ENCODE measurements at places on chromosomes 3 and 15.
A peak's percentile ranks its signal among the peaks of the same experiment; 100 is the strongest.

- DNase-seq = no peak
Observed at GRCh38 chr3:133246119-133246518, 153.7 kb upstream of the BFSP2 start.

DNA sequence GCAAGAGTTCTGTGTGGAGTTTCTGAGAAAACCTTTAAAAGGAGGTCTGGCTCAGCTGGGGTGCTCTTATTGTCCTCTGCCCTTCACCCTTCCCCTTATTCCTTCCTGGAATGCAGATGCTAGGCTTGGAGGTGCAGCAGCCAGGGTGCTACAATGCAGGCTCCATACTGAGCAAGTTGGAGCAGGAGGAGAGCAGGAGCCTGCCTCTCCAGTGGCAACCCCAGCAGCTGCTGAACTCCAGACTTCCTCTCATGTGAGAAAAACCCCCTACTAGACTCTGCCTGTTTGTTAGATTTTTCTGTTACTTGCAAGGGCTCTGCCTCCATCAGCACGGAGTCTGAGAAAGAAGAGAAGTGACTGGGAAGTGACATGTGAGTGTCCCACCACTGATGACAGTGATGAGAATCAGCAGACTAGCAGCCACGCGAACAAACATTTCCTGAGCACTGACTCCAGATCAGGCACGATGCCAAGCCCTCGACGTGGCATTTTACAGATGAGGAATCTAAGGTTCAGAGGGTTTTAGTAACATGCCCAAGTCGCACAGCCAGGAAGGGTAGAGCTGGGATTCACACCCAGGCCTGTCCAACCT is 16.1 kb upstream of the RARRES1 start:
- no peak for DNase-seq

GRCh38 chr3:20787005-20787404 is 601.0 kb upstream of the SGO1 start:
- no peak for DNase-seq

DNA sequence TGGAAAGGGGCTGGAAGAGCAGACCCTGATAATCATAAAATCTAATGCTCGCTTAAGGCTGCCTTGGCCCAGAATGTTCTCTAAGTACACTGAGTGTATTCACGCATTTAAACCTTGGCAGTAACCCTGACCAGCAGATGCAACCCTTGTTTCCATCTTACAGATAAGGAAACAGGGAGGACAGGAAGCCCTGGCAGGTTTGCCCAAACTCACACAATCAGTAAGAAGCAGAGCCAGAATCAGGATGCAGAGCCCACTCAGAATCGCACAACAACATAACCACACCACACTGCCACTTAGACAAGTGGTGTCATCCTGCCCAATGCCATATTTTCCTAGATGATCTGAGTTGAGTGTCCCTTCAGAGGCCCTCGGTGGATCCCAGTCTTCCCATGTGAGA is 214.5 kb upstream of the HES1 start:
- DNase-seq = no peak

DNA sequence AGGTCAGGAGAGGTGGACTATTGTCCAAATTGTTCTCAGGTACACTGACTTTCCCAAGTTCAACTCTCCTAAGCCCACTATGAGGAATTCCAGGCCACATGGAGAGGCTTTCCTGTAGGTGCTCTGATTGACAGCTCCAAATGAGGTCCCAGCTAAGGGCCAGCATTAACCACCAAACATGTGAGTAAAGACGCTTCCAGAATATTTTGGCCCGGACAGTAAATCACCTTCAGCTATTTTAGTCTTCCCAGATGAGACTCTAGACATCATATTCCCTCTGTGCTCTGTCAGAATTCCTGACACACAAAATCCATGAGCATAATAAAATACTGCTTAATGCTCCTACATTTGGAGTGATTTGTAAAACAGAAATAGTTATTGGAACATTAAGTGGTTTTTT is 135.5 kb downstream of the TGFBR2 start:
- no peak for DNase-seq

GRCh38 chr3:64578062-64578770 is 109.6 kb downstream of the ADAMTS9 start:
- no peak for DNase-seq

DNA sequence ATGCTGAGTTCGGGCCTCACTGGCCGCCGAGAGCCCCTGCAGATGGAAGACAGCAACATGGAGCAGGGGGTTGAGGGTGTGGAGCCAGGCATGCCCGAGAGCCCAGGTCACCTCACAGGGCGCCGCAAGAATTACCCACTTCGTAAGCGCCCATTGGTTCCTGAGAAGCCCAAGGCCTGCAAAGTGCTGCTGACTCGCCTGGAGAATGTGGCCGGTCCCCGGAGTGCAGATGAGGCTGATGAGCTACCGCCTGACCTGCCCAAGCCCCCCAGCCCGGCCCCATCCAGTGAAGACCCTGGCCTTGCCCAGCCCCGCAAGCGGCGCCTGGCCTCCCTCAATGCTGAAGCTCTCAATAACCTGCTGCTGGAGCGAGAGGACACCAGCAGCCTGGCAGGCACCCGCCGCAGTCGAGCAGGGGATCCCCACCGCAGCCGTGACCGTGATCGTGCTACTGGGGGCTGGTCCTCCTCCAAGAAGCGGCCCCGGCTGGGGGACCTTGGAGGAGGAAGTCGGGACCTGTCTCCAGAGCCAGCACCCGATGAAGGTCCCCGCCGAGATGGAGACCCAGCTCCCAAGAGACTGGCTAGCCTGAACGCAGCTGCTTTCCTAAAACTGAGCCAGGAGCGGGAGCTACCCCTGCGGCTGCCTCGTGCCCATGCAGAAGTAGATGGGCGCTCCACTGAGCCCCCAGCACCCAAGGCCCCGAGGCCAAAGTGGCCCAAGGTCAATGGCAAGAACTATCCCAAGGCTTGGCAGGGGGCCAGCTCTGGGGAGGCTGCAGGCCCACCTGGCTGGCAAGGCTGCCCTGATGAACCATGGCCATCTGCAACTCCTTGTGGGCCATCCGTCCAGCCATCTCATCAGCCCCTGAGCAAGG is 12.1 kb upstream of the CHST14 start:
- no peak for DNase-seq

- DNase-seq = no peak
Observed at GRCh38 chr3:105733356-105733755, 135.5 kb downstream of the CBLB start.

GRCh38 chr3:151580591-151580990 is 119.7 kb upstream of the IGSF10 start:
- no peak for DNase-seq

- no peak for DNase-seq
Observed at GRCh38 chr15:80568876-80569605, 126.1 kb upstream of the ABHD17C start.

- no peak for DNase-seq
Observed at GRCh38 chr15:82168296-82168695, 94.2 kb downstream of the EFL1 start.

- DNase-seq = no peak
Observed at GRCh38 chr3:177600411-177600810, 403.1 kb upstream of the TBL1XR1 start.

DNA sequence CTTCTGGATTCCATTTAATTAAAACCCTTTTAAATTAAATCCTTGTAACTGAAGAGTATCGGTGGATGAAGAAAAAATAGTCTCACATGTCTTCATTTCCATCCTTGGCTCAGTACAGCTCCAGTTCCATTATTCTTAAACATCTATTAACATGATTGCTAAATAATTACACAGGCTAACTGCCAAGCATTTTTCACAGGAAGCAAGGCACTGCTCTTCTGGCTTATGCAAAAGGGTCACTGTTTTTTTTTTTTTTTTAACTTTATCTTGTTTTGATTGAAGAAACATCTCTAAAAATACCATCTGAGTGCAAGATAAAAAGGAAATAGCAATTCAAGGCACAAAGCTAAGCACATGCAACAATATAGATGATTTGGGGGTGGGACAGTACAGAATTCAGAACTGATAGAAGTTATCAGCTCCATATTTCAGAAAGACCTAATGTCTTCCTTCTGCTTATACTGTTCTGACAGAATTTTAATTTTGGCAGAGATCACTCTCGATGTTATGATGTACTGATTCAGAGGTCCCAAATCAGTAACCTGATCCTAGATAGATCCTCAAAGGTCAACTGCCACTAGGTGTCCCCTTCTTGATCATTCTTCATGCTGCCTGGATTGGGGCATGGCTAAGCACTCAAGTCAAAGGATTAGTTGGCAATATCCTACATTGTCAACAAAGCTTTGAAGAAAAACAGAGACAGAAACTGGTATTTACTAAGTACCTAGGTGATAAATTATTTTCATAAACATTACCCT is 57.8 kb upstream of the ACTC1 start:
- no peak for DNase-seq

- peak; percentile 34 for DNase-seq
Observed at GRCh38 chr15:56491110-56491722, 26.3 kb upstream of the MNS1 start.

- no peak for DNase-seq
Observed at GRCh38 chr15:59330649-59331048, 42.0 kb downstream of the MYO1E start.

DNA sequence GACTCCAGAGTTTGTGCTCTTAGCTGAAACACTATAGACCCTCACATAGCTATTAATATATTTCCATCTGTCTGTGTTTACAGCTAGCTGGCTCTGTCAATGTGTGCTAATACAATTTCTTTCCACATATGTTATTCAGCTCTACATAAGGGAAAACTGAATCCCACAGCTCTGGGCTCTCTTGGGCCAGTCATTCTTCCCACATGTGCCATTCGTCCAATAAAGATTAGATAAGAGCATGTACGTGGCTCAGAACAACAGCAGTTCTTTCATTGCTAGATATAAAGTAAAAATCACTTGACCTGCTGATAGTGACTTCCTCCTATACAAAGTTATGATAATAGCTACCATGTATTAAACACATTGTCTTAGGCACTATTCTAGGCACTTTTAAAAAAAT is 2.8 kb upstream of the ILDR1 start:
- no peak for DNase-seq

DNA sequence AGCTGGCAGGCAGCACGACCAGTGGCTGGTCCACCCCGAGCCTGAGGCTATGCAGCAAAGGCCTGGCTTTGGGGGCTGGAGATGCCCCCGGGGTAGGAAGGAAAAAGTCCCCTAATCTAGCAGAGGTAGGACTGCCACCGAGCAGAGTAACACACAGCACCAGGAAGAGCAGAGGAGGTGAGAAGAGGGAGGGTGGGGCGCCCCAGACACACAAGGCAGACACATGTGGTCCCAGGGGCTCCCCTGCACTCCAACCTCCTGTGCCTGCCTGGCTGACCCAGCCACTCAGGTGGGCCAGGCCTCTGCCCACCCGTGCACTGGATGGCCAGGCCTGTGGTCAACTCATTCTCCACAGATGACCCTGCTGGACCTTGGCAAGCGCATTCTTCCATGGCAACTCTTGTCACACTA is 112.4 kb downstream of the ADCY5 start:
- DNase-seq = no peak

DNA sequence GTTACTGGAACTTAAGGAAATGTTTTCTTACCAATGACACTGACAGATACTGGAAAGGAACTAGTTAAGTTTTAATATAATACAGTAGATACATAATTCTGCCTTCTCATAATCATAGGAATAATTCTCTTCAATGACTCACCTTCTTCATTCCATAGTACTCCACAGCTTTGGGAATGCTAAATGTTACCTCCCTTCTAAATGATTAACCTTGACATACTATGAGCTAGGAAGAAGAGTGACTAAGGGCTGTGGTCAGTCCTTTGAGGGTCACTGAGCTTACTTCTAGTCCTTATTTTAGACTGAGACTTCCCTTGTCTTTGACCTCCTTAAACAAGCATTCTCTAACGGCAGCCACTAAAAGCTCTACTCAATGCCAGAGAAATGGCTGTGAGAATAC is 69.6 kb upstream of the PPIB start:
- no peak for DNase-seq

DNA sequence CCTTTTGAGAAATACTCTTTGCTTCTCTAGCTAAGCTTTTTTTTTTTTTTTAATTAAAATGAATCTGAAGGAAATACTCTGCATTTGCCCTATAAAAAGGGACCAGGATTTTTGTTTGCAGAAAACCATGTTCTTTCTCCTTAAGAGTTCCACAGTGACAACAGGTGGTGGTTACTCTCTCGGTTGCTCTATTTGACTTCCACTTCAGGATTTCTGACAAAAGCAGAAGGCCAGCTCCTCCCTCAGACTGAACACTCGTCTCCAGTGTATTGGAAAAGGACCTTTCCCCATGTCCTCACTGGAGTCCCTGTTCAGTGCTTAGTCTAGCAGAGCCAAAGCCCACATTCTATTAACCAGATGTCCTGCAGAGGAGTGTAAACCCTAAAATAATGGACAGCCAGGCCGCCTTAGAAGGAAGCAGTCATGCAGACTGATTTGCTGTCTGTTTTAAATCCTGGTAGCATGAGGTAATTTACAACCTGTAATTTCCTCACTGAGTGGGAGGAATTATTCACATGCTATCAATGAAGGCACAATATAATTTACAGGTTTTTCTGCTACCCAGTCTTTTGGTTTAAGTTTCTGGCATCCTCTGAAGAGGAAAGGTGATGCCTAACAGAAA is 599.3 kb downstream of the PYDC2 start:
- no peak for DNase-seq

- DNase-seq = no peak
Observed at GRCh38 chr15:42593143-42593542, 17.7 kb downstream of the STARD9 start.

- DNase-seq = no peak
Observed at GRCh38 chr3:52679199-52679538, 6.5 kb downstream of the PBRM1 start.

DNA sequence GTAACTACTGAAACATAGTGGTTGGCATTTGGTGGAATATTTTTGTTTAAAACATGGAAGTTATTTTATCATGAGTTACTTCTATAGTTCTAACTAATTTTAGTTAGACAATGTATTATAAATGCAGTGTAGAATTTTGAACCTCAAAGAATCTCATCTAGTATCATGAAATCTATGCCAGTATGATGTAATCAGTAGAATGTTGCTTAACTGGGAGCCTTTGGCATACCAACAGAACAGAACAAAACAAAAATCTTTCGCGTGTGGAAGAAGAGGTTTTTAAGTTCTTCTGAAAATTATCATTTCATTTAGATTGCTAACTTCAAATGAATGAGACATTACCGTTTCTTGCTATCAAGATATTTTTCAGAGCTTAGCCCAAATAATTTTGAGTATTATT is 98.4 kb upstream of the LRRFIP2 start:
- peak; percentile 5 for DNase-seq

DNA sequence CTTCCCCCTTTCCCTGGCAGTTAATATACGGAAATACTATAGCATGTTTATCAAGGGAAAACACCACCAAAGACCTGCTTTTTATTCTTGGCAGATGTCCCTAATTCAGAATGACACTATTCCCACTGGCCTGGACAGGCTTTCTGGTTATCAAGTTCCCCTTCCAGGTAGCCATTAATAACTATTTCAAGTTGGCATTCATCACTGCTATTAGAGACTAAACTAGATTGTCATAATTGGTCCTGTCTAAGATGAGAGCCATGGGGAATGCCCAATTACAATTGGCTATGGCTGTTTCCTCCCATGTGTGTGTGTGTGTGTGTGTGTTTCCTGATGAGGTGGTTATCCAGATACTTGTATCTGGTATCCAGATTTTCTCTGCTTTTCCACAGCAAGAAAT is 608.1 kb downstream of the SQOR start:
- no peak for DNase-seq

Measured in GF-D8 (cell line).